ENCODE measurements at places on chromosomes 13 and 19. TPM values are rescaled to one million over a fixed set of nuclear protein-coding genes. Genes with fewer than 3 reads are reported as not detected.

DNA sequence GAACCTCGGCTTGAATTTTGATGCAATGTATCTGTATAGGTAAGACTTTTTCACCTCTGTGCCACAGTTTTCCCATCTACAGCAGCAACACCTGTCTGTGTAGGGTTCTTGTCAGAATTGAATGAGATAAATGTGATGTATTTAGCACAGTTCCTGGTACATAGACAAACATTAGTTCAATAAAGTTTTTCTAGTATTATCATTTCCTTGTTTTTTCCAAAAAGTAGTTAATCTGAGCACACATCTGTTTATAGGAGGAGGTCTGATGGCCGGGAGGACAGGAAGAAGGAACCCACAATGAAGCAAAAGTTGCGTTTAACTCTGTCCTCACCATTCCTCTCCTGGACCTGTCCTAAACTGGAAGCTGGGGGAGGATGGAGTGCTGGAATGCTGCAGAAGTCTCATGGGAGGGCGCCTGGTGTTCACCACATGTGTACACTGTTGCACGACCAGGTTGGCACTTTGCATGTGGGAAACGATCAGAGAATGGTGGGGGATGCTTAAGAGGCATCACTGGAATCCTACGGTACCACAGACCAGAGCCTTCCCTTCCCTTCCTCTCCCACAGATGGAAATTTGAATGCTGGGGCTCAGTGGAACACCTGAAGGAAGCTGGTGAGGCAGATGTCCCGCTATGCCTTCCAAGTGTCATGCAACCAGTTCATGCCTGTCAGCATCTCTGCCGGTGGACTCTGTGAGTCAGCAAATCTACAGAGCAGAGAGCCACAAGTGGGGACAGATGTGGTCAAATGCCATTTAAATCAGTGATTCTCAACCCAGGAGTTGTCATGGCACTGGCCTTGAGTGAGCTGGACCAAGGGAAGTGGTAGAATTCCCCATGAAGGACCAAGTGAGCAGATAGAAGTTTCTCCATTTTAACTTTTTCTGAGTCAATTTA lies 315.6 kb downstream of the DLEU7 start:
- H3K4me1 ChIP-seq, result peaks cover 44% of the 10 kb centered on the region
- peak overlapping the region; percentile 74 for H3K27ac ChIP-seq
- no peak for DNase-seq
- no peaks in the 10 kb centered on the region for H3K36me3 ChIP-seq
- no peaks in the 10 kb centered on the region for H3K27me3 ChIP-seq

- H3K4me1 ChIP-seq, result no peaks in the 10 kb centered on the region
- H3K4me3 ChIP-seq, result peak overlapping the region; percentile 58
- no peaks in the 10 kb centered on the region for H3K27me3 ChIP-seq
Measured at GRCh38 chr19:53554804-53555203, 16.9 kb downstream of the ZNF331 start.

The CYP2A7 gene
- total RNA-seq, result not detected

GRCh38 chr19:29952646-29953045 lies 10.6 kb downstream of the URI1 start:
- no peak overlapping the region for H3K27ac ChIP-seq
- H3K4me3 ChIP-seq, result no peak overlapping the region
- DNase-seq, result no peak
- H3K27me3 ChIP-seq, result no peaks in the 10 kb centered on the region
- H3K4me1 ChIP-seq, result no peaks in the 10 kb centered on the region
- no peaks in the 10 kb centered on the region for H3K36me3 ChIP-seq

- H3K36me3 ChIP-seq, result no peaks in the 10 kb centered on the region
- H3K4me3 ChIP-seq, result peak overlapping the region; percentile 97
- peak overlapping the region; percentile 95 for H3K27ac ChIP-seq
Measured at GRCh38 chr19:29663861-29664752, 1.2 kb upstream of the PLEKHF1 start.

GRCh38 chr19:5171711-5172110 lies 168.9 kb downstream of the PTPRS start:
- no peak overlapping the region for H3K27ac ChIP-seq
- no peaks in the 10 kb centered on the region for H3K36me3 ChIP-seq
- no peak overlapping the region for H3K4me3 ChIP-seq
- DNase-seq, result no peak
- no peaks in the 10 kb centered on the region for H3K4me1 ChIP-seq

DNA sequence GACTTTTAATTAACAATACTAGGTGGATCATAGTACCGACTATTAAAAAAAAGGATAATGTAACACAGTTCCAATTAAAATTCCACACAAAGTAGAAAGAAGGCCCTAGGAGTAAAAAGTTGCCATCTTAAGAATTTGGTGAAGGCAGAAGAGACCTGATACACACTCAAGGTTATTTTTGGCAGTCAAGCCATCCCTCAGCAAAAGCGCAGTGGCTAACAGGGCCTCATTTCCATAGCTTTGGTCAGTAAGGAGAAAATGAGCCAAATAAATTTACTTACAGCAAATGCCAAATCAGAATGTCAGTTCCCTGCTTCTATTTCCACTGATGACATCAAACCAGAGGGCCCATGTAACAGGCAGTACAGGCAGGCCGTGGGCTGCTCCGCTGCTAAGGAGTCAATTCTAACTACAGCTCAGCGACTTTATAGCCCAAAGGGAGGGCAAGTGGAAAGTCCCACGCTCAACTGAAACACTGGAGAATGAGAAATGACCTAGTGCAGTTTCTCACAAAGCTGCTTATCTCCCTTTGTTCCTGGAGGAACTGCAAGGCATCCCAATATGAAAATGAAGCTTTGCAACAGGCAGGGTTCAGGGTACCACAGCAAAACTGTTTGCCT lies 6.3 kb downstream of the ARGLU1 start:
- no peak overlapping the region for H3K27ac ChIP-seq
- H3K4me3 ChIP-seq, result no peak overlapping the region
- no peaks in the 10 kb centered on the region for H3K27me3 ChIP-seq

DNA sequence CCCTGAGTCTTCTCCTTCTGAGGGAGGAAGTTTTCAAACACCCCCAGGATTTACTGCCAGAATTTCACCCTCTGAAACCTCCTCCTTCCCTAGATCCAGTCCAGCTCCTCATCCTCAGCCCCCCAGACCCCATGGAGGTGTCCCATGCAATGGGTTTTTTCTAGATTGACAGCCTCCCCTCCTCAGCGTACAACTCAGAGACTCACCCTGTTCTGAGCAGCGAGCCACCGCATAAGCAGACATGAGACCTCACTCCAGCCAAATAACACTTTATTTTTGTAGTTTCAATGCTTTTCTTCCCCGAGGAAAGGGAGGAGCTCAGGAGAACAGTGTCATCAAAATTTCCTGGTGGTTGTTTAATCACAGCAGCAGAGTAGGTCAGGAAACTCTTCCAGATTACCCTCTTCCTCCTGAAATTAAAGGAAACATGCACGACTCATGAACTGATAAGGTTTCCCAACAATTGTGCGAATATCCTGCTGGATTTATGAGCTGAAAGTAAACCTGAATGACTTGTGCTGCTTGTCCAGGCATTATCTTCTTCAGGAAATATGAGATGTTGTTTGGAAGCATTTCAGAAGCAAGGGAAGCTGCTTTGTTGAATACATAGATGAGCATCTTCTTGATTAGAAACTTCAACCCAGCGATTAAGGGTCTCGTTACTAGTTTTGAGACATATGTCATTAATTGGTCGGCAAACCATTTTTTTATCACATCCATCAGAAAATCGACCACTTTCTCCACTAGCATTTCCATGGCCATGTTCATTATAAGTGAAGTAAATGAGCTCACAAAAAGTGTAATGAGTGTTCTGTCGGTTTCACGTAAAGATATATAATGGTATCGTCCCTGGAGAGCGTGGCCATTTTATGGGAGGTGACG lies 36.2 kb downstream of the ERICH4 start:
- H3K36me3 ChIP-seq, result no peaks in the 10 kb centered on the region
- H3K4me1 ChIP-seq, result no peaks in the 10 kb centered on the region
- no peaks in the 10 kb centered on the region for H3K27me3 ChIP-seq
- no peak for DNase-seq

GRCh38 chr19:6710273-6711077 lies 10.0 kb downstream of the C3 start:
- DNase-seq, result no peak
- H3K4me3 ChIP-seq, result no peak overlapping the region
- no peaks in the 10 kb centered on the region for H3K27me3 ChIP-seq
- no peak overlapping the region for H3K27ac ChIP-seq
- H3K4me1 ChIP-seq, result no peaks in the 10 kb centered on the region

The ZNF555 gene
- 5.7 TPM for total RNA-seq

- no peaks in the 10 kb centered on the region for H3K4me1 ChIP-seq
- H3K27ac ChIP-seq, result no peak overlapping the region
- DNase-seq, result no peak
- H3K27me3 ChIP-seq, result no peaks in the 10 kb centered on the region
- no peak overlapping the region for H3K4me3 ChIP-seq
Measured at GRCh38 chr13:112210371-112210770, 143.4 kb downstream of the SOX1 start.

DNA sequence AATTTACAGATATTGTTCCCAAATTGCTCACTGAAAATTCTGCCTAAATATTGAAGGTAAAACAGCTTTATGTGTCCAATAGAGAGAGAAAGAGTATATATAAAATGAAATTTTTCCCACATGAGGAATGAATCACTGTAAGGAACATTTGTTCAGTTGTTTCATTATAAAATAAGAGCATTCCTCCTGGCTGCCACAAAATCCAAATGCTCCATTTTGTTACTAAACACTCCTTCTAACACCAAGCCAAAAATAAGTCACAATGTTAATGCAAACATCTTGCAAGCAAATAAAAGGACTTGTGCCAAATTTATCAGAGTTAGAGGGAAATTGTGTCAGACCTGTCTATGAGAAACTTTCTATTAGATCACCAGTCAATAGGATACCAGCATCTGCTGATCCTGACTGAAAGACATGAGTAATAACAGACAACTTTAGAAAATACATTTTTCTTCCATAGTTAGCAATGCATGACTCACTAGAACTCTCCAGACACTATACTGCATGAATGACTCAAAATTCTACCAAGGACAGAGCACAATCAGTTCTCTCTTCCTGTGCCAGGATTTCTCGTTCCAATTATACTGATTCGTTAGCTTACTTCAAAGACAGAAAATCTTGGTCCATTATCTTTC lies 83.5 kb upstream of the FNDC3A start:
- no peak overlapping the region for H3K4me3 ChIP-seq
- H3K36me3 ChIP-seq, result no peaks in the 10 kb centered on the region
- no peaks in the 10 kb centered on the region for H3K27me3 ChIP-seq

- H3K27ac ChIP-seq, result no peak overlapping the region
- no peak overlapping the region for H3K4me3 ChIP-seq
- H3K36me3 ChIP-seq, result no peaks in the 10 kb centered on the region
- H3K27me3 ChIP-seq, result no peaks in the 10 kb centered on the region
- DNase-seq, result no peak
Measured at GRCh38 chr13:28449826-28450773, 44.8 kb downstream of the FLT1 start.

Measured in tibial nerve (tissue), 4 donors.